Stimulated activated CD4-positive, alpha-beta T cell treated with anti-CD3 and anti-CD28 coated beads, Interleukin-4, amount 100 ng/mL, for 1 hour (primary cell): ENCODE measurements at places on chromosomes 13 and 19.
A peak's percentile ranks its signal among the peaks of the same experiment; 100 is the strongest.

DNA sequence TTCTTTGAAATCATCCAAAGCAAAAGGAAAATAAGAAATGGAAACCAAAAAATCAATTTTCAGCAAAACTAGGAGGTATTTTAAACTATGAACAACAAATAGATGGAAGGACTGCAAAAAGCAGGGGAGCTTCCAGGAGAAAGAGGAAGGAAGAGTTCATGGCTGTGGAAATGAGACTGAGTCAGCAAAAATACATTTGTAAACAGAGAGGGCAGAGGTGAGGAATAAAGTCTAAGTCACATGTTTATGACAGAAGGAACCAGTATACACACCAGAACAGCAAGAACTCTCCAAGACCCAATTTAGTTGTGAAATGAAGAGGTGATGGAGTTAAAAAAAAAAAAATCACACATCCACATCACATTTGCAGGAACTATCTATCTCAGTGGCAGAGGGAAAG is 69.6 kb downstream of the RNASEH2B start:
- no peak for DNase-seq

DNA sequence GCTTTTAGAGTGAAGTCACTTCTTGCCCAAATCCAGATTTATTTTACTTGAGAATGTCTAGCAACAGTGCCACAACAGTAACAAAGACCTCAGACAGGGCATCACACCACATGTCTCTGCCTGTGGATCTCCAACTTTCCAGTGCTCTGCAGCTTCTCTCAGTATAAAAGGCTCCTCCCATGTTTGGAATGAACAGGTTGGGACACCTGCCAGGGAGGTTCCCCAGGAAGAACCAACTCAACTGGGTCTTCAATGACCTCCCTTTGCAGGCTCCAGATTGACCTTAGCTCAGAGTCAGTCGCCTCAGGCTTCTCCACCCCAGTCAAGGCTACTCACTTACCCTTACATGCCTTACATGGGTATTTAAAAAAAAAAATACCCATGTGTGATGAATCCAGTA is 3.4 kb downstream of the ZNF823 start:
- no peak for DNase-seq

GRCh38 chr19:1455336-1456120 is 5.6 kb downstream of the APC2 start:
- peak; percentile 50 for DNase-seq

DNA sequence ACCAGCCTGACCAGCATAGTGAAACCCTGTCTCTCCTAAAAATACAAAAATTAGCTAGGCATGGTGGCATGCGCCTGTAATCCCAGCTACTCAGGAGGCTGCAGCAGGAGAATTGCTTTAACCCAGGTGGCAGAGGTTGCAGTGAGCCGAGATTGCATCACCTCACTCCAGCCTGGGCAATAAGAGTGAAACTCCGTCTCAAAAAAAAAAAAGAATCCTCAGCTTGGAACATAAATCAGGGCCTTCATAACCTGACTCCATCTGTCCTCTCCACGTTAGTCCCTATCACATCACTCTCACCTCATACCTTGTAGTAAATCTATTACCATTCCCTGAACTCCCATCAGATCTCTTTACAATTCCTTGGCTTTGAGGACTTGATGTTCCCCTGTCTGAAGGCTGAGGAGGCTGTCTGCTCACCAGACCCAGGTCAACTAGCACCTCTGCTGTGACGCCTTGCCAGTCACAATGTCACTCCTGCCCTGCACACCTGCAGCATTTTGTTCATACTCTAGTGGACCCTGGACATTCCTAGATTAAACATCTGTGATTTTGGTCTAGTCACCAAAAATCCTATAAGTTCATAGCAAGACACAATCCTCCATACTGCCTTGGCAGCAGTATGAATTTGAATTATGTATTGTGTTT is 15.9 kb downstream of the LHFPL6 start:
- DNase-seq, result no peak

- no peak for DNase-seq
These were observed 5.9 kb upstream of the GDF15 start for GRCh38 chr19:18379803-18380747.

DNA sequence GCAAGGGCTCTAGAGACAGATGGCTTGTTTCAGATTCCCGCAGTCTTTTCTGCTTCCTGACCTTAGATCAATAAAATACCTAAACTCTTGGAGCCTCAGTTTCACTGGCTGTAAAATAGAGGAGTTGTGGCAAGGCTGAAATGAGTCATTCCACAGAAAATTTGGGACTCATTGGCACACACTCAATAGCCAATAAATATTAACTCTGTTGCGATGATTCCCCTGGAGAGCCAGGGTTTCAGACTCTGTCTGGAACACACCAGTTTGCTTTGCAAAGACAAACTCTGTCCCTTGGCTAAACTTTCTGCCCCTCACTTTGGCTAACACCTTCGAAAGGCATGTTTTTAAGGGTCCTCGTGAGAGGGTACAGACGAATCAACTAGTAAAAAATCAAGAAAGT is 18.1 kb upstream of the UBE2L5 start:
- no peak for DNase-seq

- no peak for DNase-seq
These were observed 22.9 kb downstream of the DNM2 start for GRCh38 chr19:10740798-10741197.

GRCh38 chr13:39044536-39044935 is 6.3 kb downstream of the NHLRC3 start:
- no peak for DNase-seq

DNA sequence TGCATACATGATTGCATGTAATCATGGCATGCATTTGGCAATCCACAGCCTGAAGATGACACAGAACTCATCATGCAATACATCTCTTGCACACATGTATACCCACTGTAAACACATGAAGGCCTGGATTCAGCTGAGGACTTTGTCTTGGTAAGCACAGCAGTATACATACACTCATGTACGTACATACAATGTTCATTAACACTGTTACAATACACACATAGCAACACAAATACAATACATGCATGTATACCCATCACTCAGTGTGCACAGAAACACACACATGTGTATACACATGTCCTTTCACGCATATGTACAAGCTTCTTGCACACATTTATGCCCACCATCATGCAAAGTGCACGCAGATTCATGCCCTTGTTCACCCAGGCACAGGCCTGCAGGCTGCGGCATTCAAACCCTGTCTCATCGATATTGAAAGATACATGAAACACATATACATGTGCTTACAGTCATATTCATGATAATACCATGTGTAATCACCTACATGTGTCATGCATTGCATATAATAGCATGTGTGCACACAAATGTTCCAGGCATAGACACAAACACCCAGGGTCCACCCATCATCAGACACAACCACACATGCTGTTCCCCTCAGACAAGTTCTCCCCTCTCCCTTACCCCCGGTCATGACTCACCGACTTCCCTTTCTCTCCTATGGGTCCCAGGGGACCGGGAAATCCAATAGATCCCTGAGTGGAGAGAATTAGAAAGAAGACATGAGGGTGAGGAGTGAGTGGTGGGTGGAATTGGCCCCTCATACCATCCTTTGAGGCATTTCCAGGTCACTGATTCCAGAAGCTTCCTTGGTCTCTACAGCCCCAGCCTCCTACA is 28.7 kb downstream of the COL5A3 start:
- DNase-seq, result no peak

DNA sequence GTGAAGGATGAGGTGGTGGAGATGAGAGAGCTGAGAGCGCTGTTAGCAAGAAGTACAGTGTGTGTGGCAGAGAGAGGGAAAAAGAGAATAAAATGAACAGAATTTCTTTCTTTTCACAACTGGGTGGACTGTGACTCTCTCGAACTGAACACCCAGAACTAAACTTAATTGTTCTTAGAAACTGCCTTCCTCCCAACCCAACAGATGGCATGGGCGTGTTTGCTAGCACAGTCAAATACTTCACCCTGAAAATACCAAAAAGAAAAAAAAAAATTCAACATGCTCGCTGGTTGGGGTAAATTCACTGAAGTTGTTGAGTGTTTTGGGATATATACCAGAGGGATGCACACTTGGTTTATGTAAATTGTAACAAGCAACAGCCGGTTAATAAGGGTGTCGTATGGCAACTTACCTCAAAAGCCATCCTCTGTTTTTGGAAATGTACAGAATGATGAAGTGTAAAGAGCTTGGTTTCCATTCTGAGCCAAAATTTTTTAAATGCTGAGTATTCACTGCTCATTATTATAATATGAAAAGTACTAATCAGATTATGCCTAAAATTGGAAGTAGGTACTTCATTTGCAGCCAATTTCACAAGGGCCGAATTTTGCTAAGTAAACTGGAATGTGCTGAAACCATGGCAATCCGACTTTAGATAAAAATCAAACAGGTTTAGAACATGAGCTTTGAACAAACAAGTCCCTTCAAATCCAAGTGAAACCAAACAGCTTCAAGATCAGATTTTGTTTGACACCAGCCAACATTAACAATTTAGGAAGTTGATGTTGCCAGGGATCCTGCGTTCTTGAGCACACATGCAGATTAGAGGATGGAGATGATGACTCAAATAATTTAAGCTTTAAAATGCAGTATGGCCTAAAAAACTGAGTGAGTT is 115.8 kb downstream of the ZIC5 start:
- DNase-seq, result no peak

DNA sequence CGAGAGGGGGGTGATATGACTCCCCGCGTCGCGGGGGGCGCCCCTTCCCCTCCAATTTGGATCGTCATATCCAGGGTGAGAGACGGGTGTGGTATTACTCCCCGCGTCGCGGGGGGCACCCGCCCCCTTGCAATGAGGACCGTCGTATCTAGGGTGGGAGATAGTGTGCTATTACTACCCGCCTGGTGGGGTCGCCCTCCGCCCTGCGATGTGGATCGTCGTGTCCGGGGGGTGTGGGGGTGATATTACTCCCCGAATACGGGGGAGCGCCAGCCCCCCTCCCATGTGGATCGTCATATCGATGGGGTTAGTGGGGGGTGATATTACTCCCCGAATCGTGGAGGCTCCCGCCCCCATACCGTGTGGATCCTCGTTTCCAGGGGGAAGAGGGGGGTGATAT is 29.2 kb upstream of the RGCC start:
- peak; percentile 45 for DNase-seq

DNA sequence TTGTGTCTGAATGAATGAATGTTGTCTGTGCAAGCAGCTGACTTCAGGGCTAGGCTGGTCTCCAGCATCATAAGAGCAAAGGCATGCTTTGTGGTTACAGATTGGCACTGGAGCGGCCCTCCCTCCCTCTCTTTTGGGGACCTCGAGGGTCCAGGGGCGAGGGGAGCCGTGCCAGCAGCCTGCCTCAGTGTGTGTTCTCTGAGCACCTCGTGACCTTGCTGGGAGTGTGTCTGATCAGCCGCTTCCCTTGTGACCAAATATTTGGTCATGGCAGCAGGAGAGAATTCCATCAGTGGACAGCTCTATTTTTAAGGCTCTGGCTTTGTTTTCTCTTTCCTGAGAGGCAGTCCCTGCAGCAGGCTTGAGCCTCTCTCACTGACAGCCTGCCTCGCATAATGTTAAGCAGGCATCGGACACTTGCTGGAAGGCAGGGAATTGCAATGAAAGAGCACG is 329.7 kb downstream of the UQCRFS1 start:
- DNase-seq, result no peak

- no peak for DNase-seq
These were observed 31.2 kb upstream of the KL start for GRCh38 chr13:32984857-32985626.

GRCh38 chr19:43524922-43525835 is 1.8 kb downstream of the ETHE1 start:
- peak; percentile 40 for DNase-seq

GRCh38 chr13:75762955-75763354 is 126.8 kb downstream of the LMO7 start:
- no peak for DNase-seq

GRCh38 chr13:23549724-23550123 is 20.5 kb upstream of the TNFRSF19 start:
- no peak for DNase-seq

- peak; percentile 29 for DNase-seq
These were observed 4.9 kb downstream of the HRC start for GRCh38 chr19:49150106-49150943.

DNA sequence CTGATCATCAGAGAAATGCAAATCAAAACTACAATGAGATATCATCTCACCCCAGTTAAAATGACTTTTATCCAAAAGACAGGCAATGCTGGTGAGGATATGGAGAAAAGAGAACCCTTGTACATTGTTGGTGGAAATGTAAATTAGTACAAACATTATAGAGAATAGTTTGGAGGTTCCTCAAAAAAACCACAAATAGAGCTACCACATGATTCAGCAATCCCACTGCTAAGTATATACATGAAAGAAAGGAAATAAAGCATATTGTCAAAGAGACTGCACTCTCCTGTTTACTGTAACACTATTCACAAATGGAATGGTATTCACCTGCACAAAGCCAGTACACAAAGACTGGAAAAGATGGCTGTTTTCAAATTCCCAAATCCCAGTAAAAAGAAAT is 1233.7 kb downstream of the PCDH17 start:
- no peak for DNase-seq

GRCh38 chr13:25652764-25653163 is 281.0 kb downstream of the ATP8A2 start:
- no peak for DNase-seq

DNA sequence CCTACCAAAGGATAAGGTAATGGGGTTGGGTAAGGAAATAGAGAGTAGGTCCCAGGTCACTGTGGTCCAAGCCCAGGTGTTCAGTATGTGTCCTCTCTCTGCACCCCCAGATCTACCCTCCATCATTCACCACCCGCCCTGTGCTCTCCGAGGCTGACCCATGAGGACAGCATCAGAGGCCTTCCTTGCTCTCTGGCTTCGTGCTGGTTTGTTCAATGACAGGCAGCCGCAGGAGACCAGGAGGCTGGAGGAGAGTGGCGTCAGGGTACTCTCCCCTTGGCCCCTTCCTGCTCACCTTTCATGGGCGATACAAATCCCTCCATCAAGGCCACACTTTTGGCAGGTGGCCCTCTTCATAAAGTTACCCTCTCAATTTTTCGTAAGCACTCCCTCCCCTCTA is 1.7 kb downstream of the TUBA3C start:
- no peak for DNase-seq

GRCh38 chr19:56133858-56134653 is 7.0 kb upstream of the ZNF444 start:
- DNase-seq, result no peak

- no peak for DNase-seq
These were observed 12.3 kb downstream of the GATAD2A start for GRCh38 chr19:19417628-19418245.

- DNase-seq, result peak; percentile 93
These were observed 6.0 kb downstream of the AP1M2 start for GRCh38 chr19:10580979-10581631.

DNA sequence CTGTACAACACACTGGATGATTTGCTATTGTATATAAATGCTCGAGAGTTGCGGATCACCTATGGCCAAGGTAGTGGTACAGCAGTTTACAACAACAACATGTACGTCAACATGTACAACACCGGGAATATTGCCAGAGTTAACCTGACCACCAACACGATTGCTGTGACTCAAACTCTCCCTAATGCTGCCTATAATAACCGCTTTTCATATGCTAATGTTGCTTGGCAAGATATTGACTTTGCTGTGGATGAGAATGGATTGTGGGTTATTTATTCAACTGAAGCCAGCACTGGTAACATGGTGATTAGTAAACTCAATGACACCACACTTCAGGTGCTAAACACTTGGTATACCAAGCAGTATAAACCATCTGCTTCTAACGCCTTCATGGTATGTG is 21.5 kb downstream of the OLFM4 start:
- no peak for DNase-seq
